NCI-H146 (cell line): ENCODE measurements at places on chromosomes 12 and 14.

- DNase-seq = no peak
Observed at GRCh38 chr14:33063521-33063920, 124.8 kb downstream of the NPAS3 start.

DNA sequence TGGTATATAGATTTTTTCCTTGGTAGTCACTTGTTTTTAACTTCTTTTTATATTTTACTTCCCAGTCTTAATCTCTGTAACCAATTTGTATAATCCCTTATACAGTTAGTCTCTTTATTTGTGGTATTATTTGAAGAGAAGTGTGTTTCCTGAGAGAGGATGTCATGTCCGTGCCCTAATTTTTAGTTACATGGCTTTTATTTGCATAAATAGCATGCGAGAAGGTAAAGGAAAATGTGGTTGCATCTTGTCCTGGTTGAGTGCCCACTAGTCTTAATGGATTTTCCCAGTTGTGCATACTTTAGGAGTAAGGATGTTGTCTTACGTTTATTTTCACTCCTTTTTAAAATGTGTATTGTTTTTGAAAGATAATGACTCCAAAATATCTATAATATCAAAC is 27.5 kb downstream of the RAP1B start:
- DNase-seq = no peak

DNA sequence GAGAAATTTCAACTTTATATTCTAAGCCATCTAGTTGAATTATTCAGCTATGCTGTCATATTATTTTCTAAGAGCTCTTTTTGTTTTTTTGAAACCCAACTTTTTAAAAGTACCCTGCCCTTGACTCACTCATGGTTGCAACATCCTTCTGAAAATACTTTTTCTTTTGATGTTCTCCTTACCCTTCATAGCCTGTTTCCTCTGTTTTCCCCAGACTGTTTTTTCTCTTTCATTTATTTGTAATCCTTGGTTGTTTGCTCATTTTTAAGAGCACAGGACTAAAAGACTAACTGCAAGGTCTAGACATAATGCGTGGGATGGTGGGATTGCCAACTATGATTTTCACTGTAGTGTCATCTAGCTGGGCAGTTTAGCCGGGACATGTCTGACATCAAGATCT is 21.2 kb upstream of the CDKL1 start:
- DNase-seq = no peak

DNA sequence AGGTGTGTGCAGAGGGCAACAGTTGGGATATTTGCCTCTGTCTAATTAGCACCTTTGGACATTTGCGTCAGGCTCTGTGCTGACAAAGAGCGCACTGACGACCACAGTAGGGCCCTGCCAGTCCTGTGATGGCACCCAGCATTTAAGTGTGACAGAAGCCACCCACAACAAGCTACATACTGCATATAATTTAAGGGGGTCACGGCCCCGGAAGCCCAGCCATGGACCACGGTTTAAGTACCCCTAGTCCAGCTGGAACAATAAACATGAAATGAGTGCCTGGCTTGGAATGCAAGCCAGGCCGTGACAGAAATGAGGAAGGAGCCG is 16.8 kb upstream of the DYNC1H1 start:
- no peak for DNase-seq

- peak; percentile 85 for DNase-seq
Observed at GRCh38 chr12:16130343-16130742, 147.1 kb downstream of the SLC15A5 start.

DNA sequence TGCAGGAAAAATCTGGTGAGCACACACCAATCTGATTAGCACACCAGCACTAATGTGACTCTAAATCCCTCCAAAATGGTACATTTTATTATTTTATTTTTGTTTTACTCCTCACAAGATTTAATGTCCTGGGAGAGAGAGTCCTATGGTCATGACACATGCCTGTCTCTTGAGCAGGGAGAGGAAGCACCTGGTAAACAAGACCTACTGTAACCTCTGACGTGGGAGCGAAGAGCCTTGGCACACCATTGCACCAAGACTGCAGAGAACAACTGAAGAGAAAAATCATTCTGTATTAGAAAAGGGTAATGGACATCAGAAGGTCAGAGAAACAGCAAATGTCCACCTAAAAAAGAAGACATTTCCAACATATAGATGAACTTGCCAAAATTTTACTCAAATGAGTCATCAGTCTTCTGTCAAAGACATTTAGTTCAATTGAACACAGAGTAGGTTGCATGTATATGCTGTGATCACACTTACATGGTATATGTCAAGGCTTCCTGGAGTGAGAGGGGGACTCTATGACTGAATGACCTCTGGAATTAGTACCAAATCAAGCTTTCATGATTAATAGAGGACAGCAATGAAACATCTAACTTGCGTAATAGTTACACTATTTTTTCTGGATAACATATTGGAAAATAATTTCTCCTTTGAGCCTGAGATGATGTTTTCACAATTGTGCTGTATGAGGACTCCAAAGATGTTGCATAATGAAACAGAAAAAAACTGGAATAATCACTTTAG is 186.9 kb upstream of the FLRT2 start:
- no peak for DNase-seq

DNA sequence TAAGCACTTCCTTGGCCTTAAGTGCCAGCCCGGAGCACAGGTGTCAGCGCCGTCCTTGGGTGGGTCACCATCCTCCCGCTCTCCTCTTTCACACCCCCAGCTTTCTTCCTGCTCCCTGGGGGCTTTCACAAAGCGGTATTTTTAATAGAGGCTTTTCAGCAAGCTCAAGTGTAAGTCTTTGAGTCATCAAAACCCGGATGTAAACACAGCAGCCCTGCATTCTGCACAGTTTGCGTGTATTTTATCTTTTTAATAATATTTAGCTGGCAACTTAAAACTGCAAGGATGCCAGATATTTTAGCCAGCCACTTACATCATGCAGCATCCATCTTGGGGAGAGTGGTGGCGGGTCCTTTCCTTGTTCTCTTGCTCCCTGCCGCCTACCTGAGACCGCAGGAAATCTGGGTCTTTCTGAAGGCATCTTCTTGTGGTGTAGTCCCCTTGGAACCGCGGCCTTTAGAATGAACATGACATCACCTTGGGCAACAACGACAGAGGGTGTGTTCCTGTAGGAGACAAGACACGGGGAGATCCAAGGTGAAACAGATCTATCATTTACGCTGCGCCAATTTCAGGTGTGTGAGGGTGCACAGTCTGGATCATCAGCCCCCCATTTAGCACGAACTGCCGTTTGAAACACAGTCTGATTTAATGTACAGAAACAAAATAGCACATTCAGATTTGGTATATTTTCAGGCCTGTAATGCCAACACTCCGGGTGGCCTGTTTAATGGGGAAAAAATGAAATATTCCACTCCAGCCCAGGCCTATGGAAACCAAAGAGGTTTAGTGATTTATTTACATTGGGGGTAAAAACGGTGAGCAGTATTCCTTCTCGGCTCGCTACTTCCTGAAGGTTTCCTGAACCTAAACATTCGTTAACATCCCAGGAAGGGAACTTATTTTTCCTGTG is 12.5 kb upstream of the IRF2BPL start:
- peak; percentile 44 for DNase-seq

DNA sequence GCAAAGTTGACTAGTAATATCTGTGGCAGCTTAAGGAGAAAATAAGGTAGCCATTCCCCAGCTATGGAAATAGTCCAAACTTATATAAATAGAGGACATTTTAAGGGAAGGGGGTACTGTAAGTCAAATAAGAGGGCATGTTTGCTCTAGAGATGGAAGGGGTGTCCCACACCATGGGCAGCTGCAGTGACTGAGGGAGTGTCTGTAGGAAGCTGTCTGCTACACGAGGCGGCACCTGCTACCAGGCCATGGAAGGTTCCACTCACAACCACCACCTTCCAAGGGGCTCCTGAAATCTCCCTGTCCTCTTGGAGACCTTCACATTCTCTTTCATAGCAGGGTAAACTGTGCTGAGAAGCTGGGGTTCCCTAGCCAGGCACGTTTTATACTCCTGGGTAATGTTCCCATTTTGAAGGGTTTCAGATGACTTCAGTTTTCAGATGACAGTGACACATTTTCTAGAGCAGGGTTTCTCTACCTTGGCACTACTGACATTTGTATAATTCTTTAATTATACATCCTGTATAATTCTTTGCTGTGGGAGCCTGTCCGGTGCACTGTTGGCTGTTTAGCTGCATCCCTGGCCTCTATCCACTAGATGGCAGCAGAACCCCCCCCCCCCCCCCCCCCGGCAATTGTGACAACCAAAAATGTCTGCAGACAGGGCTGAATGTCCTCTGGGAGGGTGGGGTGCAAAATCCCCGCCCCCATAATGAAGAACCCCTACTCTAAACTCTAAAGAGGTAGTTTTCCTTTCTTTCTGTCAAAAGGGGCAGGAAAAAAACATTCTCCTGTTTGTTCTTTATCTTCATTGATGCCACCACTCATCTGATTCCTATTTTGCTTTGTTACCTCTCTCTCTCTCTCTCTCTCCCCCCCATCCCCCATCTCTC is 11.6 kb upstream of the SMCO2 start:
- no peak for DNase-seq

- DNase-seq = no peak
Observed at GRCh38 chr12:72030277-72030676, 91.6 kb downstream of the TPH2 start.

GRCh38 chr14:75636100-75636692 is 24.5 kb downstream of the ERG28 start:
- DNase-seq = peak; percentile 7

- DNase-seq = no peak
Observed at GRCh38 chr12:95208678-95209077, 8.6 kb downstream of the FGD6 start.

- DNase-seq = no peak
Observed at GRCh38 chr12:48053122-48053521, 48.8 kb upstream of the COL2A1 start.

GRCh38 chr14:98949051-98949450 is 322.9 kb downstream of the BCL11B start:
- no peak for DNase-seq

- no peak for DNase-seq
Observed at GRCh38 chr12:60947533-60947932, 1312.7 kb upstream of the USP15 start.

- no peak for DNase-seq
Observed at GRCh38 chr12:101891462-101891971, 14.1 kb downstream of the DRAM1 start.

GRCh38 chr14:103386713-103387329 is 1.6 kb downstream of the MARK3 start:
- no peak for DNase-seq

- no peak for DNase-seq
Observed at GRCh38 chr14:90828642-90829487, 12.6 kb upstream of the TTC7B start.

DNA sequence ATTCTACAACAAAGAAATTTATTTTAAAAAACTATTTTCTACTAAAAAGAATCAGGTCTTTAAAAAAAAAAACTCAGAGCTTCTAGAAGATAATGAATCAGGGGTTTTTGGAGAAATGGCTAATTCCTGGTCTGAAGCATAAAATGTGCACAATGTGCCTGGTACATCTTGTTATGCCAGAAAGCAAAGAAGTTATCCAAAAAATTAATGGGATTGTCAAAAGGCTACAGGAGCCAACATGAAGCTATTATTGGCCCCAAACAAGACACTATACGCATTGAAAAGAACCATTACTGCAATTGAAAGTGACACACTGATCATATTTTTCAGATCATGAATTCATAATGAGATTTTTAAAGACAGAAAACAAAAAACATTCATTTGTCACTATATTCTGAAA is 19.3 kb upstream of the TUBA1A start:
- no peak for DNase-seq

DNA sequence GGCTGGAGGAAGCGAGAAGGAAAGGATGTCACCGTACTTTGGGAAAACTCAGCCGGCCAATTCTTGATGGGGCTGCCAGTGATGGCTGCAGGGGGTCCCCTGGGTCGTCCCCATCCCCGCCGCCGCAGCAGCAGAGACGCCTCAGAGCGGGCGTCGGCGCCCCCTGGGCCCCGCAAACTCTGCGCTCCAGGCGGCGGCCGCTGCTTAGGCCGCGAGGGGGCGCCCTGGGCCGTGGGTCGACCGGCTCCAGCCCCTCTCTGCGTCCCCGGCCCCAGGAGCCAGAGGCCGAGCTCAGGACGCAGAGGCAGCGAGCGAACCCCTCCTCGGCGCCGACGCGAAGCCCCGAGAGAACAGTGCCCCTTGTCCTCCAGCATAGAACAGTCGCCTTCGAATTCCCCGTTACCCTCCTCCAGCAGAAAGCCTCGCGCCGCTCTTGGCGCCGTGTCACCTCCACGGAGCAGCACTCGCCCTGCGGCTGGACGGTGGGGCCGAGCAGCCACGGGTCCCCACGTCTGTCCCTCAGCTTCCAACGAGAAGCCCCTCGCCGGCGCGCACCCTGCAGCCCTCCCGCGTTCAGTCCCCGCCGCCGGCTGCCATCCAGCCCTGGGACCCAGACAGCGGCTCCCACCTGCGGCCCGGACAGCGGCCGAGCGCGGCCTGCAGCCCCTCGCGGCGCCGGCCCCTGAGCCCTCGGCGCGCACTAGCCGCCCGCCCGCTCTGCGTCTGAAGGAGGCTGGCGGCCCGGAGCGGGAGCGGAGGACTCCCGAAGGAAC is 106.6 kb downstream of the PRICKLE1 start:
- peak; percentile 70 for DNase-seq

DNA sequence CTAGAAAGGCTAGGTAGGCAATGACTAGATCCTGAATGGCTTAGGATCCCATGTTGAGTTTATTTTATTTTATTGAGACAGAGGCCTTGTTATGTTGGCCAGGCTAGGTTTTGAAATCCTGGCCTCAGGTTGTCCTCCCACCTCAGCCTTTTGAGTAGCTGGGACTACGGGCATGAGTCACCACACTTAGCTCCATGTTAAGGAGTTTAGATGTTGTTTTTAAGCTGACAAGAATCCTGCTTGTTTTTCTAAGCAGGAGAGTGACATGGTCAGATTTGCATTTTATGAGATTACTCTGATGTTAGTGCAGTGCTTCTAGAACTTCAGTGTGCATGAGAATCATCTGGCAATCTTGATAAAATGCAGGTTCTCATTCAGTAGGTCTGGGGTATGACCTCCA is 14.5 kb downstream of the CCDC198 start:
- no peak for DNase-seq

- DNase-seq = no peak
Observed at GRCh38 chr12:13631873-13632272, 349.5 kb downstream of the GRIN2B start.

- DNase-seq = no peak
Observed at GRCh38 chr14:79161571-79161970, 991.4 kb downstream of the NRXN3 start.

GRCh38 chr12:113386866-113387566 is 16.7 kb downstream of the SDS start:
- DNase-seq = no peak

GRCh38 chr12:57883700-57884099 is 37.2 kb upstream of the CTDSP2 start:
- DNase-seq = no peak

DNA sequence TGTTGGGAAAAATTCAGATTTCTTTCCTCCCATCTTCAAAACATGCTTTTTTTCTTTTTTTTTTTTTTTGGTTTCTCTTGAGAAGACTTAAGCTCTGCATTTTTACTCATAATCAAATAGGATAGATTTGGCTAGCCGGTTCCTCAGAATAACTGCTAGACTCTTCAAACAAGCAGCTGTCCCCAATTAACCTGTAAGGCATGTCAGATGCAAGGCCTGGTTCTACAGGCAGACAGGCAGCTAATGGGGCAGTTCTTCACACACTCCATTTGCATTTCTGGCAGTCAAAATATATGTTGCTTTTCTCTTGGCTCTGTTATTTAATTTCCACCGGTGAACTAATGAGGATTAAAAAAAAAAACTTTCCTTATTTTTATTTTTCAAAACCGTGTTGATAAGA is 228.0 kb upstream of the ATP2B1 start:
- no peak for DNase-seq

GRCh38 chr12:43676183-43676813 is 82.3 kb downstream of the PUS7L start:
- DNase-seq = peak; percentile 29

GRCh38 chr14:52251724-52252123 is 15.8 kb upstream of the PTGDR start:
- no peak for DNase-seq
